ENCODE measurements at places on chromosomes 7 and 10.

- DNase-seq: no peak
Measured at GRCh38 chr10:95404462-95404858, 113.7 kb upstream of the PDLIM1 start.

DNA sequence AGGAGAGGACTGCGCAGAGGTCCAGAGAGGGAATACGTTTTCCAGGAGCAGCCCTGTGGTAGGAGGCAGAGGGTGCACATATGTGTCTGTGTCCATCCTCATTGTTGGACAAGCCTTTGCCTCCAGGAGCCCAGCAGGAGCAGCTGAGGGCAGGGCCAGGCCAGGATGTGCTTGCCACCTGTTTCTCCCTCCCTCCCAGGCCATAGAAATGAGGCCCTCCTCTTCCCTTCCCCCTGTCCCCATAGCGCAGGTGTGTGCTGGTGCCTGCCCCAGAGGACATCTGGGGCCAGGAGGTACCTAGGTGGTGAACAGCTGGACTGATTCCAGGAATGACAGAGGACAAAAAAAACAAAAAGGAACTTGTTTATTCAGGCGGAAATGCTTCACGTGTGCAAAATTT lies 10.5 kb upstream of the CXCL12 start:
- no peak for DNase-seq

- DNase-seq: no peak
Measured at GRCh38 chr10:97131181-97131628, 54.6 kb downstream of the SLIT1 start.

DNA sequence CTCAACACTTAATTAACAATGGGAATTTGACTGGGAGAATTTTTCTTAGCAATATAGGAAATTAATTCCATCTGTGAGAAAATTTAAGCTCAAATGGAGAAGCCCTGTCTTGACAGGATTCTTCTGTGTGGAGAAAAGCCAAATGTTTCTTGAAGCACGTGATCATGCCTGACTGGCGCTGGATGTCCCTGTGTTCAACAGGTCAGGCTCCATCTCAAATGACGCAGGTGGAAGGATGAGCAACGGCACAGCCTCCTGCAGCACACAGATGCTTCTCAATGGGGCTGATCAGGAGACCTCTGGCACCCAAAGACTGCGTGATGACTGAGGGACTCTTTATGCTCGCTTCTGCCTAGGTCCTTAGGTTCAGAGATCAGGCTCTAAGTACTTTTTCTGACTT lies 143.8 kb downstream of the RSU1 start:
- DNase-seq: no peak

DNA sequence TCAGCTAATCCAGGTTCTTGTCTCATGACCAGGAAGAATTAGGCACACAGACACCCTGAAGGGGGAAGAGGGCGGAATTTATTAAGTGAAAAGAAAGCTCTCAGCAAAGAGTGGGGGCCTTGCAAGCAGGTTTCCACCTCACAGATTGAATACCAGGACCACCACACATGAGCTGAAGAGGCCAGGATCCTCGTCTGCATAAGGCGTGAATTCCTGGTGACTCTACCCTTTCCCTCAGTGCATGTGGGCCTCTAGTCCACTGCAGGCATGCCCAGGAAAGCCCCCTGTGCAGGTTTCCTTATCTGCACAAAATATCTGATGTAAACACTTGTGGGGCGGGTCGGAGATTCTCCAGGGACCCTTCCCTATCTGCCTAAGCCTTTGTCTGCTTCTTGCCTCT lies 782.1 kb upstream of the LRRN3 start:
- no peak for DNase-seq

DNA sequence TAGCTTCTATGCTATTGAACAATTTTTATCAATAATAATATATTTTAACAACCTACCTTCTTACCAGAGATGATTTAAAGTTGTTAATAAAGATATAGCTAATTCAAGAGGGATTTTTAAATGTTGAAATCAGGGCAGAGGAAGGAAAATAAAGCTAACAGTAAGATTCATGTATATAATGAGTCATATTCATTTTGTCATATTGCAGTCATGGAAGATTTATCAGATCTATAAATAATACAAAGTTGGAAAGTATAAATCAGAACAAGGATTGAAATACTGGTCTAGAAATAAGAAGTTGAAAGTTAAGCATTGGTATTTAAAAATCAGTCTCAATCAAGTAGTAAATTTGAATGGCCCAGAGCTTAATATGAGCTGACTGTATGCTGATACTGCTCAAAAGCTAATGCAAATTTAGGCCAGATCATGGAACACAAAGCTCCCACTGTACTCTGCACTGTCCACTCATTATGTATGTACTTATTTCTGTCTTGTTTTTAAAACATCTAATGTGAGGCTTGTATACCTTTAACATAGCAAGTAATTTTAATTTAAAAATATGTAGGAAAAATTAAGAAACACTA lies 196.9 kb downstream of the ZEB1 start:
- DNase-seq: no peak

GRCh38 chr10:90858461-90858968 lies 676 bp upstream of the HTR7 start:
- no peak for DNase-seq

GRCh38 chr10:92354587-92354986 lies 63.6 kb downstream of the MARCHF5 start:
- no peak for DNase-seq
